Dermis blood vessel endothelial cell (primary cell): ENCODE measurements at places on chromosomes 6 and 20. TPM values are rescaled to one million over a fixed set of nuclear protein-coding genes. Genes with fewer than 3 reads are reported as not detected.

Gene MEP1A
- not detected in 2 replicates for total RNA-seq

- no peak for DNase-seq
These were observed 45.2 kb upstream of the OSTM1 start for GRCh38 chr6:108119769-108120141.

DNA sequence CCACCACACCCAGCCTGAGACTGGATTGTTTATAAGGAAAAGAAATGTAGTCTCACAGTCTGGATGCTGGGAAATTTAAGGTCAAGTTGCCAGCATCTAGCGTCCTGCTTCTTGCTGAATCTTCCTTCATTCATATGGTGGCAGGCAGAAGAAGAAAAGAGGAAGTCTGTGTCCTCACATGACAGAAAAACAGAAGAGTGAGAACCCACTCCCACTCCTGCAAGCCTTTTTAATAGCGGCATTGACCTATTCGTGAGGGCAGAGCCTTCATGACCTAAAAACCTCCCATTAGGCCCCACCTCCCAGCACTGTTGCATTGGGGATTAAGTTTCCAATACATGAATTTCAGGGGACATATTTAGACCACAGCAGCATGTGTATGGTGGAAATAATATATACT lies 160.8 kb upstream of the BMP2 start:
- DNase-seq: no peak

Gene TNFRSF21
- total RNA-seq: 56.0 and 71.9 TPM in 2 replicates

GRCh38 chr6:132544826-132545225 lies 6.7 kb downstream of the TAAR9 start:
- no peak for DNase-seq

Gene STX11
- 16.7 and 17.2 TPM in 2 replicates for total RNA-seq

DNA sequence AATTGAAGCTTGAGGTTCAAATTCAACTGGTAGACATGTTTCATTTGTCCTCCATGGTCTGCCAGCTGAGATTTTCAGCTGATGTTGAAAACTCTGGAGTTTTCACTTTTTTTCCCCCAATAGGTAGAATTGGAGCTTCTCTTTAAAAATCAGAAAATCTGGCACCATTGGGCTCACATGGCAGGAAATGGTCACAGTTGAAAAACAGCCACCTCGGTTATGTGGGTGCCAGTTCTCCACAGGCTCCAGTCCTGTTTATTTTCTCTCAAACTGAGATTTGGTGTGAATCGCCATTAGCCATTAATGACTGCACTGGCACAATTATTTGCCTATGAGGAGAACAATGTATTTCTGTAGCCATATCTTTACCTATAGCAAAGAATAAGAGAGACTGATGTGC lies 171.4 kb upstream of the TFAP2D start:
- no peak for DNase-seq

DNA sequence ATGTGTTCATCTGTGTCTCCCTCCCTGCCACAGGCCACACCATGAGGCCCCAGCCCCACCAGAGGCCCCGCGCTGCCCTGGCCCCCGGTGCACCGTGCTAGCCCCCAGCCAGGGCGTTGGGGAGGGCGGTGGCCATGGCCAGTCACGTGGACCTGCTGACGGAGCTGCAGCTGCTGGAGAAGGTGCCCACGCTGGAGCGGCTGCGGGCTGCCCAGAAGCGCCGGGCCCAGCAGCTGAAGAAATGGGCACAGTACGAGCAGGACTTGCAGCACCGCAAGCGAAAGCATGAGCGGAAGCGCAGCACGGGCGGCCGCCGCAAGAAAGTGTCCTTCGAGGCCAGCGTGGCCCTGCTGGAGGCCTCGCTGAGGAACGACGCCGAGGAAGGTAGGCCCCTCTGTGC lies 30.3 kb downstream of the PPP1R16B start:
- no peak for DNase-seq

Gene ALDH5A1
- 1.0 and 1.2 TPM in 2 replicates for total RNA-seq

DNA sequence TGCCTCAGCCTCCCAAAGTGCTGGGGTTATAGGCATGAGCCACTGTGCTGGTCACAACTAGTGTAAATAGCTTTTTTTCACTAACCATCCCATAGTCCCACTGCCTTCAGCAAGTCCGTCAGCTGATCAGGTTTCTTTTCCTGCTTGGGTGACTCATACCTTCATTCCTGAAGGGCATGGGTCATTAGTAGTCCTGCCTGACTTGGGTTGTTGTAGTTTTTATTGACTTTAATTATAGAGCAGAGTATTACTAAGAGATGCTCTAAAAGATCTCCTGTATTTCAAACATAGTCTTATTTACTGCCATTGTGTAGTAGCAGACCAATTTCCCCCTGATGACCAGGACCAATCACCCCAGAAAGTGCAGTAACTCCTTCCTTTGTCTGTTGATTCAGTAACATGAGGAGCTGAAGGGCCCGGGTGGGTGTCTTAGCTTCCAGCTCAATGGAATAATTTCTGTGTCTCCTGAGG lies 25.8 kb downstream of the HLA-C start:
- DNase-seq: peak; percentile 62
